ENCODE measurements at places on chromosomes 2 and 18.
A peak's percentile ranks its signal among the peaks of the same experiment; 100 is the strongest.

- peak; percentile 36 for DNase-seq
These were observed 22.9 kb upstream of the LBH start for GRCh38 chr2:30208453-30208852.

DNA sequence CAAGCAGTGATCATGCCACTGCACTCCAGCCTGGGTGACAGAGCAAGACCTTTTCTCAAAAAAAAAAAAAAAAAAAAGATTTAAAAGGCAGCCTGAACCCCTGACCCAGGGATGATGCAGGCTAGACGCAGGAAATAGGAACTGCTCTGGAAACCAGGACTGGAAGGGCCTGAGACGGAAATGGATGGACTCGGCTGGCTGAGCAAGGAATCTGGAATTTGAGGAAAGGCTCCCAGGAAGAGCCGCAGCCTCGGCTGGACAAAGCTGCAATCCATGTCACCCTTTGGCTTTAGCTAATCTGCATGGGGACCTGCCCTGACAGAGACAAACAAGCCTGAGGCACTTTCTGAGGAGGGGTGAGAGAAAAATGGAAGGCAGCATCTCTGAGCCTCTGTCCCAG lies 55.0 kb upstream of the DAPL1 start:
- DNase-seq = no peak

GRCh38 chr2:170887896-170888295 lies 41.2 kb upstream of the GORASP2 start:
- DNase-seq = no peak

- DNase-seq = no peak
These were observed 12.9 kb upstream of the RBMS1 start for GRCh38 chr2:160506371-160507045.

GRCh38 chr2:127649684-127650040 lies 3.7 kb downstream of the GPR17 start:
- peak; percentile 90 for DNase-seq

- no peak for DNase-seq
These were observed 77.1 kb upstream of the SLC39A10 start for GRCh38 chr2:195579776-195580555.

GRCh38 chr18:24342347-24342746 lies 55.3 kb downstream of the OSBPL1A start:
- DNase-seq = no peak

DNA sequence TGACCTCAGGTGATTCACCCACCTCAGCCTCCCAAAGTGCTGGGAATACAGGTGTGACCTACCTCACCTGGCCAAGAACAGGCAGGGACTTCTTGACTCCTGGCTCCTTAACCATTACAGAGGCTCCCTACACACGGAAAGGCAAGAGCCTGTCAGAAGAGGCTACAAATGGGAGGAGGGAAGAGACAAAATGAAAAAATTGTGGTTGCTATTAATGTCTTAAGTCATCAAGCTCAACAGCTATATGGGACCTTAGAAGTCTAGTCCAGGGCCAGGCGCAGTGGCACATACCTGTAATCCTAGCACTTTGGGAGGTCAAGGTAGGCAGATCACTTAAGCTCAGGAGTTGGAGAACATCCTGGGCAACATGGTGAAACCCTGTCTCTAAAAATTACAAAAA lies 11.5 kb upstream of the FAM124B start:
- no peak for DNase-seq

GRCh38 chr2:172065111-172065510 lies 20.2 kb upstream of the DLX1 start:
- no peak for DNase-seq

DNA sequence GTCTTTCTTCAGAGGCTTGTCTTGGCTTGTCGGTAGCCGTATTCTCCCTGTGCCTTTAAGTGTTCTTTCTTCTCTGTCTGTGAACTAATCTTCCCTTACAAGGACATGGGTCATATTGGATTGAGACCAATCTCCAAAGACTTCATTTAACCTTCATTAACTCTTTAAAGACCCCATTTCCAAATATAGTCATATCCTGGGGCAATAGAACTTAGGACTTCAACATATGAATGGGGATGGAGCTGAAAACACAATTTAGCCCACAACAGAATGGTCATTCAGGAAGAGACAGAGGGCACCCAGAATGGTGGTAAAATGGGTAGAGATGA lies 82.1 kb upstream of the TANK start:
- no peak for DNase-seq

DNA sequence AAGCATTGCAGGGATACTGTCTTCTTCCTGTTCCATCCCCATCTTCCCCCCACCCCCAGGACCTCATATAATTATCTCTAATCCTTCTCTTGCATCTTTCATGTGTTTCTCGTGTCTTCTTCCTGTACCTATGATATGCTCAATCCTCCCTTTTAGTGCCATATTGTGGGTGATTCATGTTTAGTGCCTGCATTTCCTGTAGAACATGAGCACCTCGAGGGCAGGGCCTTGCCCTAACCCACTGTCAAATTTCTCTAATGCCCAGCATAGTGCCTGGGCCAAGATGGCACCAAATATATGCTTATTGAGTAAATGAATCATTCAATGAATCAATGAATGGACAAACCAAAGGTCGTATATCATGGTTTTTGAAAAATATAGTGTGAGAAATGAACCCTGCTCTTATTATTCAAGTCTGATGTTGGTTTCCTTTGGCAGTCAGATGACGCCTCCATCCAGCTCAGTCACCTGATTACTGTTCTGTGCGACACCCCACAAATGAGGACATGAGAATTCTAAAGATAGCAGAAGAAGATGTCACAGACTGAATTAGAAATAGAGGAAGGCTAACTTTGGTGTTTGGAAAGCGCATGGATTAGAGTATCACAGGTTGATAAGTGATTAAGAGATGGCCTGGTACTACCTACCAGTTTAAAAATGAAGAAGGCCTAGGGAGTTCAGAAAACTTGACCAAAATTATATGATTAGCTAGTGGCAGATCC lies 278.4 kb downstream of the PRKCE start:
- DNase-seq = no peak

DNA sequence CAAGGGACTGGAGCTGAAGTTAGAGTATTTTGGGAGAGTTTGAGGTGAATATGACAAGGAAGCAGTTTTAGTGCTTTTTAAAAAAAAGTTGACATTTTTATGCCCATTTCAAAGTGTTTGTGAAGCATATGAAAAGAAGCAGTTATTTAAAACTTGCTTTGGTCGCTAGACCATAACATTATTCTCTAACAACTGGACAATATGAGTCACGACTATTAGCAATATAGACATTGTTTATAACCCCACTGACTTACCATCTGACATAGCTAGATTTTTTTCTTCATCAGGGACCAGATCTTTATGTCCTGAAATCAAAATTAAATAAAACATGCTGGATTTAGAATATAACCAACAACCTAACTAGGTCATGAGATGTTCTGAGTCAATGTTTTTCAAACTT lies 22.6 kb upstream of the DYTN start:
- DNase-seq = no peak

DNA sequence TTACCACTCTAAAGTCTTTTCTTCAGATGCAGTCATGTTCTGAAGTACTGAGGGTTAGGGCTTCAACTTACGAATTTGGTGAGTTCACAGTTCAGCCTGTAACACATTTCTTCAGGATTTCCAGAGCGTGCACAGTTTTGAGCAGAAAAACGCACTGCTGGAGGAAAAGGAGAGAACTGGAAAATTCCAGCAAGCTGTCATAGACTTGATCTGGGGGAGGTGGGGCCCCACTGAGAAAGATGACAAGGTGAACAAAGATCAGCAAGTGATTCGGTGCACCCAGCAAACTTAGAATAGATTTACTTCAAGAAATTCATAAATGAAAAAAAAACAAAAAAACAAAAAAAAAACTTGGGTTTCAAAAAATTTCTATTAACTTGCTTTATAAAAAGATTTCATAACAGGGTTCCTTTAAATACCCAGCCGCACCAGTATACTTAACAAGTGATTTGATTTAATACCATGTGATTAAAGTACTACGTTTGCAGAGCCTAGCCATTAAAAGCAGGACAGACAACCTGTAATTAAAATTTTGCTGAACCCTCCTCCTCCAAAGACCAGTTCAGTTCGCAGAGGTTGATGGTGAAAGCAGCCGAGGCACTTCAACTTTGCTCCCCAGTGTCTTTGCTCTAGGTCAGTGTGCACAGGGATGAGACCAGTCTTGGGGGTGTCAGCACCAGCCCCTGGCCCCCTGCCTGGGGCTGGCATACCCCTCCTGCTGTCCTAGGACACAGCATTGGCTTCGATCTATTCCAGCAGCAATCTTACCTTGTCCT lies 30.5 kb downstream of the CTIF start:
- no peak for DNase-seq

DNA sequence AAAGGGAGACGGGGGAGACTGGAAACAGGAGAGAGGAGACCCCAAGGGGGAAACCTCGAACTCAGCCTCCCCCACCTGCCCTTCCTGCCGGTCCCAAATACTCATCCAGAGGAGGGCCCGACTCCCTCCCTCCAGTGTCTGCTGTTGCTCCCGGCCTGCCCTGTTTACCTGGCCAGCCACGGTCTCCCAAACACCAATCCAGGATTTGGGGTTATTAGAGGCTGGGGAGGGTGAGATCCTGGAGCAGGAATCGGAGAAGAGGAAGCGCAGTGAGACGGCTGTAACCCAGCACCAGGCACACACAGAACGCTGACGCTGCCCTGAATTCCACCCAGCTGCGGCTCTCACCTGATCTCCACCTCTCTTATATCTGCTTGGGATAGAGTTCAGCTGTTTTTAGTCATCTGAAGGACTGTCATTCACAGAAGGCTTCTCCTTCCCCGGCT lies 213.0 kb downstream of the TNS1 start:
- no peak for DNase-seq

DNA sequence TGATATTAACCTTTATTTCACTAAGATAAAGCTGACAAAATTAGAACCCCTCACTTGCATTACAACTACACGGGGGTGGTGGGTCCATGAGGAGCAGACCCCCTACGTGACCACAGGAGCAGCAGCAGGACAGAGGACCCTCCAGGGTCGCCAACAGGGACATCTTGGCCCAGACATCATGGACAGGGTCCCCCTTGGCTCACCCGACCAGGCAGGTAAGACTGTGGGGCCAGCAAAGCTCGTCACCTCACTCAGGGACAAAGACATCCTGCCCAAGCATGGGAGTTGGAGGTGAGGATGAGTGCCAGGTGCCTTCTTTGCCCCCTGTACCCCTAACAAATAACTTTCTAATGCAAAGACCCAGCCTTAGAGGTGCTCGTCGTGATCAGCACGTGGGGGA lies 111.3 kb upstream of the RAB6C start:
- DNase-seq = no peak

- no peak for DNase-seq
These were observed 11.7 kb upstream of the TEX261 start for GRCh38 chr2:71006323-71006722.

- DNase-seq = no peak
These were observed 6.6 kb upstream of the NPC1 start for GRCh38 chr18:23592911-23593310.

GRCh38 chr2:96669539-96670215 lies 27.1 kb downstream of the FER1L5 start:
- no peak for DNase-seq

DNA sequence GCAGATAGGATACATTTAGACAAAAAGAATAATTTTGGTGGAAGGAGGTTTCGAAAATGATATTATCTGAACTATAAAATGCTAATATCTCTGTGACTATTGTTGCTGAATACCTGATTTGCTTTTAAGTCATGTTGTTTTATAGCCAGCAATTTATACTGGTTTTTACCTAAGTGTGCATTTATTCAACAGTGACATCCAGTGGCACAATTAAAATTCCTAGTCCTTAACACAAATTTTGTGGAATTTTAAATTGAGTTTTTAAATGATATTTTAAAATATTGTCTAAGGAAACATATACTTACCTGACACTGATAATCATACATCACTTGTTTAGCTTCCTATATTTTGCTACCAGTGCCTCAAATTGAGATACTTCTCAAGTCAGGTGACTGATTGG lies 144.8 kb downstream of the ARHGAP28 start:
- no peak for DNase-seq

DNA sequence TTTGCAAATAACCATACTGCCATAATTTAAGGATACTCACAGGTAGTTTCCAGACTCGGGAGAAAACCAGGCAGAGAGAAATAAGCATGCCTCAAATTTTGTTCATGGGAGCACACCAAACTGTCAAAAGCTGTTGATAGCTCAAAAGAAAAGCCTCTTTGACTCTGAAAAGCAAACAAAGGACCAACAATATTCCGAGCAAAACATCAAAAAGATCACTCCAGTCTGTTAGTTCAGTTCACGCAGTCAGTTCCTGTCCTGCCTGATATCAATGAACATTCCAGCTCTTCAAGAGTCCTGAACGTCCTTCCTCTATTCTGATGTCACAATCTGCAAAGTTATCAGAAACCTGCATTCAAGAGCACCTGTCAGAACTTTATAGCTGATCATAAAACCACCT lies 78.7 kb downstream of the RRM2 start:
- no peak for DNase-seq

DNA sequence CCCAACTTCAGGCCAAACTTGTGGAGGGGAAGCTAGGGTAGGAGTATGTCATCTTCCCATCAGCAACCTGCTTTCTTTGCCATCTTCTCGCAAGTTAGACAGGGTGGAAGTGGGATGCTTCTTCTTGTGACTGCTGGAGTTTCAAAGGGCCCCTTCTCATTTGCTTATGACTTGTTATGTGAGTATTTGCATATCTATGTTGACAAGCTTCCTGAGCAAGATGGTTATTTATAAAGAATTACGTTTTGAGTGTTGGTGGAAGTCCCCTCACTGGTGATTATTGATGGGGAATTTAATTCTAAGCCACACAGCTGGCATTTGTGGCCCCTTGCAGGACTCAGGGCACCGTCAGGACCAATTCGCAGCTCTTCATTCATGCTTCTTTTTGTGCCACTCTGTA lies 791.0 kb downstream of the LRRTM4 start:
- DNase-seq = no peak

DNA sequence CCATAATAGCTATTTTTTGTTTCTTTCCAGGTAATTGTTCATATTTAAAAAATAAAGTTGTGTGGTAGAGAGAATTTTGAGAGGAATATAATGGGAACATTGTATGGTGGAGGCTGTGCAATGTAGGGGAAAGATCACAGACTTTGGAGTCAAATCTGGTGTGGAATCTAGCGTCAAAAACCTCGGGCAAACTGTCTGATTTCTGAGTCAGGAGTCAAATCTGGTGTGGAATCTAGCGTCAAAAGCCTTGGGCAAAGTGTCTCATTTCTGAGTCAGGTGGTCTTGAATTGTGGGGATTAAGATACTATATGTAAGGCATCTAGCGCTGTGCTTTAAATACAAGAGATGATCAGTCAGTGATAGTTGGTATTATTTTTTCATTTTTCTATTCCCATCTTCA lies 5.1 kb downstream of the PTPN4 start:
- DNase-seq = no peak

- no peak for DNase-seq
These were observed 56.4 kb upstream of the XIRP2 start for GRCh38 chr2:166831930-166832329.

DNA sequence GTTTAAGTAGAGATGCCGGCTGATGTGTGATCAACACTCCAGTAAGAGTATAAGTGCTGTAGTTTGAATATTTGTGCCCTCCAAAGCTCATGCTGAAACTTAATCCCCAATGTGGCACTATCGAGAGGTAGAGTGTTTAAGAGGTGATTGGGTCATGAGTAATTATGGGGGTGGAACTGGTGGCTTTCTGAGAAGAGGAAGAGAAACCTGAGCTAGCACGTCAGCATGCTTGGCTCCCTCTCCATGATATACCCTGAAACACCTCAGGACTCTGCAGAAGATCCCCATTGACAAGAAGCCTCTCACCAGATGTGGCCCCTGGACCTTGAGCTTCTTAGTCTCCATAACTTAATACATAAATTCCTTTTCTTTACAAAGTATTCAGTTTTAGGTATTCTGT lies 584.8 kb downstream of the TSN start:
- DNase-seq = no peak
